ENCODE measurements at places on chromosomes 12 and 14.

- DNase-seq = no peak
Measured at GRCh38 chr14:79369359-79370332, 841.7 kb downstream of the DIO2 start.

- DNase-seq = no peak
Measured at GRCh38 chr14:100004392-100004791, 60.8 kb upstream of the EVL start.

DNA sequence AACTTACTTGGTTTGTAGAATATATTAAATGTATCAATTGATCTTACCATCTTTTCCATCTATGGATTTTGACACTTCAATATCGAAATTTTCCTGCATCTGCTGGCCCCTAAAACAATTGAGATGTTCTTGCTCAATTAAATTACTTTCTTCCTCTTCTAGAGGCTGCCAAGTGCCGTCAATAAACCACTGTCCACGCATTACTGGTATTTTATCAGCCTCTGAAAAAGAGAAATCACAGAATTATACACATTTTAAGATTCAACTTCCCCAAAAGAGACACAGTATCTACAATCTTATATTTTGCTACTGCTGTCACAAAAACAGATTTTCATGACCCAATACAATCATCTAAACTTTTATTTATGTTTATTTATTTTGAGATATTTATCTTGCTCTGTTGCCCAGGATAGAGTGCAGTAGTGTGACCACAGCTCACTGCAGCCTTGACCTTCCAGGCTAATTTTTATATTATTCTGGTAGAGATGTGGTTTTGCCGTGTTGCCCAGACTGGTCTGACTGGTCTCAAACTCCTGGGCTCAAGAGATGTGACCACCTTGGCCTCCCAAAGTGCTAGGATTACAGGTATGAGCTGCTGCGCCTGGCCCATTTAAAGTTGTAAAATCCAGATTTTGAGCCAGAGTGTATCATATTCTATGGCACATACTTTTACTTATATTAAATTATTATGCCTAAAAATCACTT lies 49.3 kb downstream of the DDHD1 start:
- no peak for DNase-seq

GRCh38 chr14:31283578-31284252 lies 76.1 kb upstream of the HECTD1 start:
- DNase-seq = no peak

DNA sequence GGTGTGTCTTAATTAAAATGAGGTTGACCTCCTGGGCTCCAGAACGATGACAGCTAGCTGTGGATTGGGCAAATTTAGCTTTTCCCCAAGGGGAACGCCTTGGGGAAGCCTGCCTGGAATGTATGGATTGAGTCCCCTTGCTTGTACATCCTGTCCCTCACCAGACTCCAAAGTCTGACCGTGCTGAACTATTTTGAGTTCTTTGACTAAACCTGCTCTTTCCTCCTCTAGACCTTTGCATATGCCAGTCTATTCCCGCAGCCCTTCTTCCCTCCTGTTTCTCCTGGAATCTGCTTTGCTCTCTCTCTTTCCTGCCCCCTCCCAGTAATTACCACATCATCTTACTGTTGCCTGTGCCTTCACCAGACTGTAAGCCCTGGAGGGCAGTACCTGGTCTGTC lies 11.5 kb upstream of the KDM2B start:
- no peak for DNase-seq

GRCh38 chr12:99224237-99224636 lies 423.3 kb upstream of the GARIN6 start:
- no peak for DNase-seq

DNA sequence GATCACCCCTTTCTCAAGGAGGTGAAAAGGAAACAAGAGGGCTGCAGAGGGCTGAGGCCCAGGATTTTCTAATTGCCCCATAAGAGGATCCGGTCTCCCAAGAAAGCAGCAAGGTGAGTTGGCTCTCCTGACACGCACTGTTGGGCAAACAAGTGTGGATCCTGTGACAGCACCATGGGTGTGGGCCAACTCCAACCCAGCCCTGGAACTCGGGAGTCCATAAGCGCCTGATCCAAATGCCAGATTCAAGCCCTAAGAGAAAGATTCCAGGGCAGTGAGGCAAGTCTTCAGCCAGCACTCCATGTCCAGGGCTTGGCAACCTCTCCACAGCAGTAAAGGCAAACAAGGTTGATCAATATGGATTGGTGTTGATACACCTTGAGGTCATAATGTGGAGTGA lies 33.1 kb downstream of the KCNA5 start:
- DNase-seq = no peak

DNA sequence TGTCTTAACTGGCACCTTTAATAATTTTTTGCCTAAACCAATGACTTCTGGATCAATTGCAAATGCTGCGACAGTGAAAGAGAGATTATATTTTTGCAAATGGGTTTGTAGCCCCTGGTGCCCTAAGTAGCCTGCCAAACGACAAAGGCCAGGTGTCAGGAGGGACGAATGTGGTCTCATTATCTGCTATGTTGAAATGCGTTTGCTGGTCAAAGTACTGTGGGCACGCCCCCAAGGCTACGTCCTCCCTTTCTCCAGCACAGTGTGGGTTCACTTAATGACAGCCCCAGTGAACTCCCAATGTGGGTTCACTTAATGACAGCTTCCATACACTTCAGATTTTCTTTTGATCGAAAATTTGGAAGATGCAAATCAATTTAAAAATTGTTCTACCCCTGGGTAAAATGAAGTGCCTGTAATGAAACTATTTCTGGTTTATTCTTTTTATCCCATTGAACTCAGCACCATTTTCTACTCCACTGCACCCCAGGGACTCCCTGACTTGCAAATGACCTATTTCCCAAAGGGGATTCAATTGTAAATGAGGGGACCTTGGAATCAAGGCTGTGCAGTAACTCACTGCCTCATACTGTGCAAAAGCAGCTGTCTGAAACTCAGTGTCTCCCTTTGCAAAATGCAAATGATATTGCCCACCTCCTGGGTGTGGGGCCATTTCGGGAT lies 1.4 kb downstream of the SERPINA11 start:
- no peak for DNase-seq

- DNase-seq = no peak
Measured at GRCh38 chr12:123132951-123133619, 17.8 kb downstream of the PITPNM2 start.

DNA sequence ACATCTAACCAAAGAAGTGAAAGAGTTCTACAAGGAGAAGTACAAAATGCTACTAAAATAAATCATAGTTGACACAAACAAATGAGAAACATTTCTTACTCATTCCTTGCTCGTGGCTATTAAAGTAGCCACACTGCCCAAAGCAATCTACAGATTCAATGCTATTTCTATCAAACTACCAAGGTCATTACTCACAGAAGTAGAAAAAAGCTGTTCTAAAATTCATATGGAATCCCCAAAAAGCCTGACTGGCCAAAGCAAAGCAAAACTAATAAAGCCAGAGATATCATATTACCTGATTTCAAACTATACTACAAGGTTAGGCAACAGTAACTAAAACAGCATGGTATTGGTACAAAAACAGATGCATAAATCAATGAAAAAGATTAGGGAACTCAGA lies 305.6 kb downstream of the RPAP3 start:
- DNase-seq = no peak

GRCh38 chr14:52095794-52096193 lies 26.9 kb upstream of the NID2 start:
- no peak for DNase-seq

DNA sequence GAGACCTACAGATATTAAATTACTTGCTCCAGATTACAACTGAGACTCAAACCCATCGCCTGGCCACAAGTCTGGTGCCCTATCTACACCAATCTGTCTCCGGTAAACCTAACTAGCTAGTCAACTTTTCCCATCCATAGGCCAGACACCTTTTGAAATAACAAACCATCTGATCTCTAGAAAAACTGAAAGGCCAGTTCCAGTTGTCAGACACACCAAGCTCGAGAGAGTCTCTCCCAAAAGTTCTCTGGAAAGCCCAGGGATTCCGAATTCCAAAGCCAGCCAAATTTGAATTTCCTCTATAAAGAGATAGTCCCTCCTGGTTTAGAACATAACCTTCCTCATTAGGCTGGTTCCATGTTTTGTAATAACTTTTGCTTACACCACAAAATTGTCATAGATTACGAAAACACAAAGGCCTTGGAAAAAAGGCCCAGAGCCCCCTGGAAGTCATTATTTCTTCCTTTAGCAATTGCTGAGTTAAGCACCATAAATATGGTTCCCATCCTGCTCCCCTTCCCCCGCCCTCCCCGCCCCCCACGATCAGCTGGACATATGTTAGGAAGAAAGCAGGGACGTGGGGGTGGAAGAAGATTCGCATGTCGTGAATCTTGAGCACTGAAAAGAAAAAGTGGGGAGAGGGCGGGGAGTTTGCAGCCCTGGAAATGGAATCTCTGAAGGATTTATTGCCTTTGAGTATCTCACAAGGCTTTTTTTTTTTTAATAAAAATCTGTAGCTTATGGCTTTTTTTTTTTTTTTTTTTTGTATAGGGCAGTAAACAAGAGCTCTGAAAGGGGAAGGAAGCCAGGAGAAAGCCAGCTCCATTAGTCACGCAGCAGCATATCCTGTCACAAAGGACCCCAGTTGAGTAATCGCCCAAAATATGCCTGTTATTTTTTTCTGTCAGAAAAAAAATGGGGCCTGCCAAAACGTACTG lies 110.4 kb downstream of the ZFP36L1 start:
- DNase-seq = peak; percentile 57

- DNase-seq = no peak
Measured at GRCh38 chr14:71247106-71247505, 339.8 kb downstream of the PCNX1 start.

DNA sequence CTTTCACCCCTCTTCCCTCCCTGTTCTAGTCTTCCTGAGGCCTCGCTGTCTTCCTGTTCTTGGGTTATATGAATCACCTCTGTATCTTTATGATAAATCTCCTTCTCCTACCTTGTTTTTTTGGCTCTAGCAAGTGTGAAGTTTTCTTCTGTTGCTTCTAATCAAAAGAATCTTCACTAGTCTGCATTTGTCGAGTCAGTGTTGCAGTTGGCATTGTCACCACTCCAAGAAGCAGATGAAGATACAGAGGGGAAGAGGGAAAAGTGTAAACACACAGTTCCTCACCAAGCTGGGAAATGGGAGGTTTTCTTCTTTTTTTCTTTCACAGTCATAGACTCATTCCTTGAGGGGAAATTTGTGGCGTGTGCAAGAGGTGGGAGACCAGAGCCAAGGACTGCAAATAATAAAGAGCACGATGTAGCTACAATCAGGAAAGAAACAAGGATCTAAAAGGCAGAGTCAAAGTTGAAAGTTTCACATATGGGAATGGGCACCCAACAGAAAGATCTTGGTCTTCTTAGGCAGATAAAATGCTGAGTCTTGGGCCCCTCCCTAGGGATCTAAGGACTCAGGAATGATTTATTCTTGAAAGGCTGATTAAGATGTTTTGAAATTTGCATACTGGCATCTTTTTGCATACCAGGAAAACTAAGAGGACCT lies 22.2 kb upstream of the PRICKLE1 start:
- no peak for DNase-seq

- DNase-seq = no peak
Measured at GRCh38 chr12:88662961-88663360, 82.7 kb upstream of the KITLG start.

- DNase-seq = no peak
Measured at GRCh38 chr12:23687947-23688346, 261.5 kb downstream of the SOX5 start.

- no peak for DNase-seq
Measured at GRCh38 chr14:72104011-72104613, 171.9 kb downstream of the RGS6 start.

- DNase-seq = no peak
Measured at GRCh38 chr12:102484017-102484416, 3.7 kb upstream of the IGF1 start.

DNA sequence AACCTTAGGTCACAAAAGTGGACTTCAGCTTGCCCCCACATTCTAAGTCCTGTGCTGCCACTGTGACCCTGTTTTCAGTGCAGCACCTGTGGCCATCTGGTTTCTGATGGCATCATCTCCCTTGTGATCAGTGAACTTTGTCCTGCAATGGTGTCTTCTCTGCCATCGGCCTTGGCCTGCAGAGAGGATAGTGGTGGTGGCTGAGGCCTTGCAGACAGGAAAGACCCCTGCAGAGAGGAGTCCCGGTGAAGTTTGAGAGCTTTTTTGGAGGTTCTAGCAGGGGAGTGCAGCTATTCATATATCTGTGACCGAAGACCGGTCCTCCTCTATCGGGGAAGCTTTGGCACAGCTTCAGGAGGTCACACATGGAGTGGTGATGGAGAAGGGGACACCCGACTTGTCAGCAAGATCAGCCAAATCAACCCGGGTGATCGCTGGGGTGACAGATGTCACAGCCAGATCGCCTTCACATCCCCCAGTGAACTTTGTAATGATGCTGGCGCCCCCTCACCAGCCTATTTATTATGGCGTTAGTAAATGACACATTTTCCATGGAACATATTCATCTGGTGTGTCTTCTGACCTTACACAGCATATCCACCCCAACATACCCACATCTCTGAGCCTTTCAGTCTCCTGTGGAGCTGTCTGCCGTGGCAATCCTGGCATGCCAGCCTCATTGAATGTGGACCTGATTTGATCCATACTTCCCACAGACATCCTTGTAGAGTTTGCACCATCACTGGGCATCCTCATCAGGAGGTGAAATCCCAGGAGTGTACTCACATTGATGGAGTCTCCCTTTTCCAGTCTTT lies 136.1 kb downstream of the PAPOLA start:
- no peak for DNase-seq

- no peak for DNase-seq
Measured at GRCh38 chr12:111506260-111506659, 92.9 kb downstream of the ATXN2 start.

DNA sequence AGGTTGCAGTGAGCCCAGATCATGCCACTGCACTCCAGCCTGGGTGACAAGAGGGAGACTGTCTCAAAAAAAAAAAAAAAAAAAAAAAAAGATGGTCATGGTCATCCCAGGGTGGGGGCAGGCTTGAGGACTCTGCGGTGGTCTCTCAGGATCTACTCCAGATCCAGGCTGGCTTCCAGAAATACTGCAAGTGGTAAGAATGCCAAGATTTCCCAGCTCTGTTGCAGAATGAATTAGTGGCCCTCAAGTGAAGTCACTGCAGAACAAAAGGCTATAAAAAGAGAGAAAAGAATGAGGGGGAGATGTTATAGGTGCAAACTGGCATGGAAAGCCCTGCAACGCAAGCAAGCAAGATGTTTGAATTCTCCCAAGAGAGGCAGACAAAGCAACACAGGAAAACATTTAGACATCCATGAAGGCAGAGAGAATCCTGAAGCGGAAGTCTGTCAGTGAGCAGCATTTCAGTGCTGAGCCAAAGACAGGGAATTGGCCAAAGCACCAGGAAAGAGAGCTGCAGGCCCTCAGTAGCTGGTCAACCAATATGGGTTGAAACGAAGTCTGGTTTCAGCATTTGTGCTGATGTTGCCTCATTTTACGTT lies 31.9 kb upstream of the ETFBKMT start:
- DNase-seq = no peak
